ENCODE measurements at places on chromosomes 5 and 9. TPM values are rescaled to one million over a fixed set of nuclear protein-coding genes. Genes with fewer than 3 reads are reported as not detected.

The STK32A gene
- total RNA-seq = not detected

The TAF11L5 gene
- not detected for total RNA-seq

The GRIN3A gene
- not detected for total RNA-seq

The LRRC19 gene
- total RNA-seq = not detected

The AGTPBP1 gene
- total RNA-seq = 4.8 TPM

The FSTL4 gene
- 0.26 TPM for total RNA-seq

The ABO gene
- total RNA-seq = not detected

The HTR4 gene
- 0.26 TPM for total RNA-seq

The SYNPO gene
- total RNA-seq = 1.9 TPM

The TAF11L10 gene
- not detected for total RNA-seq

The ANKRD31 gene
- total RNA-seq = not detected

The SLCO6A1 gene
- not detected for total RNA-seq

The CHSY3 gene
- 7.6 TPM for total RNA-seq

The DMRTA1 gene
- total RNA-seq = 2.4 TPM

The TMCO6 gene
- total RNA-seq = 43.0 TPM

The ZNF618 gene
- 3.7 TPM for total RNA-seq

The PCDHA7 gene
- 0.19 TPM for total RNA-seq

The ADAMTSL1 gene
- 85.1 TPM for total RNA-seq

The DOCK8 gene
- total RNA-seq = not detected
